ENCODE measurements at places on chromosomes 16 and 17. TPM values are rescaled to one million over a fixed set of nuclear protein-coding genes. Genes with fewer than 3 reads are reported as not detected.
A peak's percentile ranks its signal among the peaks of the same experiment; 100 is the strongest.

DNA sequence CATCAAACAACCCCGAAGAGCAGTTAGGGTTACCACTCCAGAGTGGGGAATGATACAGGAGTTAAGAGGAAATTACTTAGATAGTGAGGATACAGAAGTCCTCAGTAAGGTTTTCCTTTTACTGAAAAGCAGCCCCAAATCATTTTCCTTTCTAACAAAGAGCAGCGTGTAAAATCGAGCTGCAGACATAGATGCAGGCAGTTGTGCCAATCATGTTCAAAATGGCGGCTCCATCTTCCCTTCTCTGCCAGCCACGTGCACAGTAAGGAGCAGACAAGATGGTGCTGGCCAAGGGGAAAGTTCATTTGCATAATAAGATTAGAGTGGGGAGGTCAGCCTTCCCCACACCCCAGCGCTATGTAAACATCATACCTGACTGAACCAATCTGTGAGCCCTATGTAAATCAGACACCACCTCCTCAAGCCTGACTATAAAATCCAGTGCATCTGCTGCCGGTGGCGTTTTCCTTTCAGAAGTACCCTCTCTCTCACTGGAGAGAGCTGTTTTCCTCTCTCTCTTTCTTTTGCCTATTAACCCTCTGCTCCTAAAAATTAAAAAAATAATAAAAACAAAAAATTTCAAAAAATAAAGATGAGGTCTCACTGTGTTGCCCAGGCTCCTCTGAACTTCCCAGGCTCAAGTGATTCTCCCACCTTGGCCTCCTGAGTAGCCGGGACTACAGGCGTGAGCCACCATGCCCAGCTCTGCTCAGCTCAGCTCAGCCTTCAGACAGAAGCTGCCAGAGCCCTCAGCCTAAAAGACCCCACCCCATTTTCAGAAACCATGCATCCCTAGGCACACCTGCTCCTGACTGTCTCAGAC is 2.6 kb upstream of the SRL start:
- no peak overlapping the region for H3K4me3 ChIP-seq
- no peak overlapping the region for H3K27ac ChIP-seq
- no peak for DNase-seq
- H3K27me3 ChIP-seq, result peaks cover 3% of the 10 kb centered on the region
- no peaks in the 10 kb centered on the region for H3K4me1 ChIP-seq

DNA sequence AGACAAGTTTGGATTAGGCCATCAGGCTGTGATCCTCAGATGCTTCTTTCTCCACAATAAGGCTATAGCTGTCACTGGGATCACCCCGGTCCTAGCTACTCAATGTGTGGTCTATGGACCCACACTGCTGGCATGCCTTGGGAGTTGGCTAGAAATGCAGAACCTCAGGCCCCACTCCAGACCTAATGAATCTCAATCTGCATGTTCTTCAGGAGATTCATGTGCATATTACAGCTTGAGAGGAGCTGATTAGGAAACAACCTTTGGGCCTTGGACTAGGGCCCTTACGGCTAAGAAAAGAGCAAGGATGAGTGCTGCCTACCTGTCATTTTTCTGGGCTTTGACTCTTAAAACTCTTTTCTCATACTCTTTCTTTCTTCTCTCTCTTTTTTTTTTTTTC is 7.5 kb downstream of the ADAT1 start:
- H3K27me3 ChIP-seq, result no peaks in the 10 kb centered on the region
- H3K4me1 ChIP-seq, result peaks cover under 1% of the 10 kb centered on the region

DNA sequence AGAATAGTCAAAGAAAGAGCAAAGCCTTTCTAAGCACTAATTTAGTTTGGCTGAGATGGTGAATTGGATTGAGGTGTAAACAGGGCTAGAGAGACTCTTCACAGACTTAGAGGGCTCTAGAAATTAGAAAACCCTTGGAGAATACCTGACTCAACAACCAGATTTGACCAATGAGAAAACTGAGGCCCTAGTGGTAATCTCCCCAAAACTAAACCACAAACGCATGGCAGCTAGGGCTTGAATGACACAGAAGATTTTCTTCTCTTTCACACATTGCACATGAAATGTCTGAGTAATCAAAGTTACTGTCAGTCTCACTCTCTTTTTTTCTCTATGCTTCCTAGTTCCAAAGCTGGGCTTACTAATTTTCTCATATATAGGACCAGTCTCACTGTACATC is 314.5 kb upstream of the KCNJ16 start:
- no peaks in the 10 kb centered on the region for H3K27me3 ChIP-seq
- DNase-seq, result no peak
- H3K4me3 ChIP-seq, result no peak overlapping the region
- no peaks in the 10 kb centered on the region for H3K36me3 ChIP-seq
- H3K27ac ChIP-seq, result no peak overlapping the region

DNA sequence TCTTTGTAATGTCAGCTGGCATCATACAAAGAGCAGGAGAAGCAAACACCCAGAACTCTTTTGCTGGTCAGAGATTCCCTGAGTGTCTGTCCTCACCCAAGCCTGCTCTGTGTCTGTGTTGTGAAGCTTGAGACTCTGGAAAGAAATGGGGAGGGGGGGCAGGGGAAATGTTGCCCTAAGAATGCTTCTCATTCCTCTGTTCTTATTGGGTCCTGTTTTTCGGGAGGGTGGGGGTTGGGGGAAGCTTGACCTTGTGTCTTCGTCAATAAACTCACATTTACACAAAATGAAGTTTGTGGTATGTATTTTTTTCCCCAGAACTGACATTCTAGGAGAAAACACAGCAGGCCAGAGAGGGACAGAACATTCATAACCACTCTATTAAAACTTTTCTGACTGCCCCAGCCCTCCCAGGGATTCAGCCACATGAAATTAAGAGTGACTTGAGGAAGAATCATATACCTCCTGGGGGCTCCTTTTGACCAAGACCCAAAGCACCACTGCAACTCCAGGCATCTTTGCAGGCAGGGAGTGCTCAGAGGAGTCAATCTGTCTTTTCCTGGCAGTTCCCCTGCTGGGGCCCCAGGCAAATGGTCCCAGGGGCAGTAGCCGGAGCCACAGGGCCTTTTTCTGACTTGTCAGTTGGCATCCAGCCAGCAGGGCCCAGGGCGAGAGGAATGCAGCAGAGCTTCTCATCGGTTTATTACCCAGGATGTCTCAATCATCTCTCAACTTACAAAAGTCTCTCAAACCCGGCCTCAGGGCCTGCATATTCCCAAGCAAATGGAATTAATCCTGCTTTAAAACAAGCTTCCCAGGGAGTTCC is 5.1 kb upstream of the RASL10B start:
- peaks cover 28% of the 10 kb centered on the region for H3K36me3 ChIP-seq
- H3K4me3 ChIP-seq, result peak overlapping the region; percentile 49
- peak overlapping the region; percentile 98 for H3K27ac ChIP-seq
- DNase-seq, result peak; percentile 98
- no peaks in the 10 kb centered on the region for H3K27me3 ChIP-seq

Gene CCL16
- total RNA-seq, result not detected

Gene BAIAP3
- total RNA-seq, result 0.42 TPM

DNA sequence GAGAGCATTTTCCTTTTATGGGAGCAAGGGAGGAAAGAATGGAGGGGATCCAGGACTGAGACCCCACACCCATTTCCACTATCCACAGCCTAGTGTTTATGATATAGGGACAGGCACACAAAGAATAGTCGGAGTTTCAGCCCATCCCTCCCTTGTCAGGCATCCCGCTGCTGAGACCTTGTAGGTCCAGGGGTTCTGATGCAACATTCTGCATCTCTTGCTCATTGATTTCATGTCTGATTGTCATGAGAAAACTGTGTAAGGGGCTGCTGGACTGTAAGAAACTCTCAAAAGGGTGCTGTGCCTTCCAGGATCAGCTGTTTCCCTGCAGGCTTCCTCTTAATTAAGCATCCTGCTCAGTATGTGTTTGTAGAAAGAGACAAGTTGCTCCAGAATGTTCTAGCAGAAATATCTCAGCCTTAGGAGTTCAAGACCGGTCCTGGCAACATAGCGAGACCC is 5.3 kb upstream of the POLR3E start:
- H3K27ac ChIP-seq, result no peak overlapping the region
- no peaks in the 10 kb centered on the region for H3K36me3 ChIP-seq
- DNase-seq, result no peak
- H3K4me3 ChIP-seq, result no peak overlapping the region
- H3K4me1 ChIP-seq, result peaks cover 7% of the 10 kb centered on the region

- H3K27me3 ChIP-seq, result peaks cover 3% of the 10 kb centered on the region
- peaks cover 6% of the 10 kb centered on the region for H3K4me1 ChIP-seq
- no peak overlapping the region for H3K4me3 ChIP-seq
- peaks cover 1% of the 10 kb centered on the region for H3K36me3 ChIP-seq
Observed at GRCh38 chr16:15907863-15908478, 19.6 kb upstream of the CEP20 start.

DNA sequence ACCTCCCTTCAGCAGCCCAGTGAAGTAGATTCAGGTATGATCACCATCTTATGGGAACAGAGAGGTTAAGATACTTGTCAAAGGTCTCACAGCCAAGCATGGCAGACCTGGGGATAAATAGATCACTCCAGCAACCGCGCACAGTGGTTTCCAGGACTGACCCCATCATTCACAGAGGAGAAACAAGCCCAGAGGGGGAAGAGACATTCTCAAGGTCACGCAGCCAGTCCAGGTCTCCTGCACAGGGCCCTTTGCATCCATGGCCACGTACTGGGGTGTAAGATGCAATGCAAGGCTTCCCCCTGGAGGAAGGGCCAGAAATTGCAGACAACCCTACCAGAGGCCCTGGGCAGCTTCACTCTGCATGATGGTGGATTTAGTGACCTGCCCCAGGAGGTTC is 19.9 kb downstream of the TLE7 start:
- no peak overlapping the region for H3K27ac ChIP-seq
- H3K27me3 ChIP-seq, result peaks cover 27% of the 10 kb centered on the region

DNA sequence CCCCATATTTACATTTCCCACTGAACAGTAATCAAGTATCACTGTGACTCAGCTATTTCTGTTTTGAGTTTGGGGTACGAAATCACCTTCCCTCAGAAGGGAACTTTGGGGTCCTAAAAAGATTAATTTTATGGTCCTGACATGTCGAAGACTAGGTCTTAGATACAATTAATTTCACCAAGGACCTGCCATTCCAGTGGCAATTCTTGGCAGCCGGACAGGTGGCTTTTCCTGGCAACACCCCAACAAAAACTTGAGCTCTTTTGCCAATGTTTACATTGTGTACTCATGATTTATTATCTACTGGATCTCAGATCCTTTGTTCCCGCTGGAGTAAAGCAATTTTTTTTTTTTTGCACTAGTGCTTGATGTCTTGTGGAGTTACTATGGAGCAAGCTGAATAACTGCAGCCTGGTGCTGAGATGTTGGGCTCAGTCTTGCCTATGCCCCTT is 14.4 kb downstream of the SLFN5 start:
- DNase-seq, result no peak
- no peaks in the 10 kb centered on the region for H3K27me3 ChIP-seq
- H3K36me3 ChIP-seq, result peaks cover 33% of the 10 kb centered on the region
- no peak overlapping the region for H3K4me3 ChIP-seq
- H3K4me1 ChIP-seq, result peaks cover 37% of the 10 kb centered on the region

GRCh38 chr17:73899839-73900238 is 255.6 kb upstream of the SDK2 start:
- H3K4me1 ChIP-seq, result peaks cover 7% of the 10 kb centered on the region
- peak; percentile 63 for DNase-seq
- no peak overlapping the region for H3K27ac ChIP-seq
- peaks cover 20% of the 10 kb centered on the region for H3K27me3 ChIP-seq

GRCh38 chr17:69061721-69062556 is 1.2 kb upstream of the ABCA9 start:
- H3K4me3 ChIP-seq, result no peak overlapping the region
- H3K36me3 ChIP-seq, result no peaks in the 10 kb centered on the region
- no peaks in the 10 kb centered on the region for H3K27me3 ChIP-seq
- H3K4me1 ChIP-seq, result peaks cover 42% of the 10 kb centered on the region

DNA sequence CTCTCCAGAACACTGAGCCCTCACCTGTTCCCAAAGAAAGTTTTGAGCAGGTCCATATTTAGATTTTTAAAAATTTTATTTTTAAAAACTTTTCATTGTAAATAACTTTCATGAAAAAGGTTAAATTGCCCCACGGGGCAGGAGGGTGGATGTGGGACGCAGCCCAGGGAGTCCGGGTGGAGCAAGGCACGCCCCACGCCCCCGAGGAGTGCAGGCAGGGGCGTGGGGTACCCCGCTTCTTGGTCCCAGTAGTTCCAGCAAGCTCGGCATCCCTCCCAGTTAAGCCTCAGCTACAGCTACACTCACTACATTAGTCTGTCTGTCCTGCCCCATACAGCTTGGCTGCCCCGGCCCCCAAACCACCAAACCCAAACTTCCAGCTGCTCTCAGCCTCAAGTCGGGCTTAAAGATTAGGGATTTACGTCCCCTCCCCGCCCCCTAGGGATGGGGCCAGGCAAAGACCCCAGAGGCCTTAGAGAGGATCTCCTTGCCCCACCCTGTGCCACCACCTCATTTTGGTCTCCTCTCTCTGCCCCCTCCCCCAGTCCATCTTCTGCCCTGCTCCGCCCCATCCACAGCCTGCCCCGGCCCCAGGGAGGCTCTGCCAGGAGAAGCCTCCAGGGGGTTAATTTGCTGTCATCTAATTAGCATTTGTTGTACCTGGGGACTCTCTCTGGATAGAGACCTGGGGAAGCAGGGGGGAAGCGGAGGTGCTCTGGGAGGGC is 4.6 kb downstream of the FOXJ1 start:
- peaks cover 21% of the 10 kb centered on the region for H3K27me3 ChIP-seq
- DNase-seq, result no peak
- peaks cover 7% of the 10 kb centered on the region for H3K4me1 ChIP-seq
- no peaks in the 10 kb centered on the region for H3K36me3 ChIP-seq
- H3K4me3 ChIP-seq, result no peak overlapping the region

Gene FAM83G
- 4.1 TPM for total RNA-seq

Gene DLX3
- total RNA-seq, result not detected

DNA sequence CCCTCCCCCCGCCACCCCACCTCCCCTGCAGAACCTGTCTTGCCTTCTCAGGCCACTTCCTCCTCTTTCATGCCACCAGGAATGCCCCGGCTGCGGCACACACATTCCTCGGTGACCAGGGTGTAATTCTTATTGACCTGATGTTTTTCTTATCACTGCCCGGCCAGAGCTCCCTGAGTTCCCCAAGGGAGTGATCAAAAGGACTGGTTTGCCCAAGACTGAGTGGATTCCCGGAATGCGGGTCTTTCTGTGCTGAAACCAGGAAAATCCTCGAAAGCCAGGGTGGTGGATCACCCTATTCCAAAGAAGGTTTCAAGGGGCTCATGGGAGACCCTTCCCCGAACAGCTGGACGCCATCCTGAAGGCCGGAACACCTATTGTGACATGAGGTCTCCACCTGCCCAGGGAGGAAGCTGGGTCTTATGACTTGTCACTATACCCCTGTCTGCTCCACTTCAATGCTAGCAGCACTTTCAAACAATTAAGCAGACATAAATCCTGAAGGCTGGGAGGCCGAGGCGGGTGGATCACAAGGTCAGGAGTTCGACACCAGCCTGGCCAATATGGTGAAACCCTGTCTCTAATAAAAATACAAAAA is 53.0 kb upstream of the RPL38 start:
- peak; percentile 69 for DNase-seq
- H3K36me3 ChIP-seq, result no peaks in the 10 kb centered on the region
- no peak overlapping the region for H3K27ac ChIP-seq
- H3K4me3 ChIP-seq, result no peak overlapping the region
- no peaks in the 10 kb centered on the region for H3K27me3 ChIP-seq

- H3K36me3 ChIP-seq, result peaks cover 59% of the 10 kb centered on the region
- DNase-seq, result no peak
- H3K4me1 ChIP-seq, result no peaks in the 10 kb centered on the region
- no peak overlapping the region for H3K27ac ChIP-seq
- H3K27me3 ChIP-seq, result no peaks in the 10 kb centered on the region
Observed at GRCh38 chr17:78089576-78090281, 38.8 kb downstream of the TMC6 start.

All from osteocyte (in vitro differentiated cells).